Tibial nerve (tissue), 4 donors: ENCODE measurements at places on chromosomes 4 and X.

- H3K27ac ChIP-seq = no peak overlapping the region
- no peaks in the 10 kb centered on the region for H3K4me1 ChIP-seq
- no peak for DNase-seq
- H3K4me3 ChIP-seq = no peak overlapping the region
Observed at GRCh38 chr4:99670409-99671073, 12.9 kb upstream of the C4orf54 start.

- peaks cover 30% of the 10 kb centered on the region for H3K4me1 ChIP-seq
- no peak overlapping the region for H3K27ac ChIP-seq
- DNase-seq = peak; percentile 6
- H3K27me3 ChIP-seq = no peaks in the 10 kb centered on the region
- H3K4me3 ChIP-seq = peak overlapping the region; percentile 15
Observed at GRCh38 chrX:39819921-39820849, 277.6 kb downstream of the BCOR start.

DNA sequence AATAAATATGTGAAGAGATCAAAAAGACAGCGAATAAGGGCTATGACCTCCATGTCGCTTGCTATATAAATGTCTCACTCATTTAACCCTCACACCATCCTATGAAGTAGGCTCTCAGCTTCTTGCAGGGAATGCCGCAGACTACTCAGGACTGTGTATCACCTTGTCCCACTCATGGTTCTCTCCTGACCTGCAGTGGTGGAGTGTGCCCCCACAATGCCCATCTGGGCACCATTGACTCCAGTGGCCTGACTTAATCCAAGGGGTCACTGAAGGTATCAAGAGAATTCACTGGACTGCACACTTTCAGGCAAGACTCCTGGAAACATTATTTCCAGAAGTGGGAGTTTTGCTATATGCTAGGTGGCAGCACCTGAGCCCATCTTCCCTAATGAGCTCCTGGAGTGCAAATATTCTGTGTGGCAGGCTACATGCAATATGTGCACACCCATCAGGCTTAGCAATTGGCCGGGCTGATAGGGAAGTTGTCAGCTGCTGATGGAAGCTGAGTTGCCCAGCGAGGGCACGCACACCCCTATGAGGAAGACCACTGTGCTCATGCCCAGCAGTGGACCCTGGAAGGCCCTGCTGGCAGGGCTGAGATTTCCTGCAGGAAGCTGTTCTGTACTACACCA is 8.2 kb upstream of the EFNB1 start:
- H3K27me3 ChIP-seq = peaks cover 12% of the 10 kb centered on the region
- H3K4me3 ChIP-seq = no peak overlapping the region
- H3K27ac ChIP-seq = no peak overlapping the region
- no peak for DNase-seq

- H3K27ac ChIP-seq = no peak overlapping the region
- no peak overlapping the region for H3K4me3 ChIP-seq
- no peaks in the 10 kb centered on the region for H3K36me3 ChIP-seq
- DNase-seq = no peak
- H3K4me1 ChIP-seq = no peaks in the 10 kb centered on the region
- H3K27me3 ChIP-seq = no peaks in the 10 kb centered on the region
Observed at GRCh38 chrX:150472306-150472705, 96.1 kb upstream of the MTM1 start.

DNA sequence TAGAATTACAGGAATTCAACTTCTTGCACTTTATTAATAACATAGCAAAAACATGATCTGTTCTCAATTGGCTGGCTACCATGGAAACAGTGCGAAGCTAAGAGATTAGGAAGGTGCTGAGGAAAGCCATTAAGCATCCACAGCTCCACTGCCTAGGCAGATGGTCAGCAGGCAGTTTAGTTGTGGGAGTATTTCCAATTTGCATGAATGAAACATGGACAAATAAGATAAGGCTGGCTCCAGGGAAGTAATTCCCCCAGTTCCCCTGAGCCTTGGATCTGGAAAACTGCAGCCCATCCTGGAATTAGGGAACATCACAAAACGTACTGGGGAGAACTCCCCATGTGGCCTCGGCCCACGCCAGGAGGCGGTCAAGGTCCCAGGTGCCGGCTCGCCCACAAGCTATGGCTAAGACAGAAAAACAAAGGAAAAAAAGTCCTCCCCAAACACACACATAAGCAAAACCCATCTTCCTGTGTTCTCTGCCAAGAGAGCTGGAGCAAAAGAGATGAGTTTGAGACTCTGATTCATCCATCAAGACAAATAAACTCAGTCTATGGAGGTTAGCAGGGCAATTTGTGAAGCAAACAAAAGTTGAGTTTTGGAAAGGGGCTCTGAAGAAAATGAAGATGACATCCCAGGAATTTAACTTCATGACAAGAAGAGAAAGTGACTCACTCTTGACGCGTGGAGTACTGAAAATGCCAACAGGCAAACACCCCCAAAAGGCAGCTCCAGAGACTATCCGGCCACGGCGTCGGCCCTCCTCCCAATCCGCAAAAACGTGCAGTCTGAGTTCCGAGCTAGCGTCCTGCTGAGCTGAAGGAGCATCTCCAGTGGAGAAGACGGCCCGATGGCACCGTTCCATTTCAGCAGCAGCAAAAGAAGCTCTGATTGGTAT is 45.1 kb downstream of the IGFBP7 start:
- DNase-seq = peak; percentile 55
- no peaks in the 10 kb centered on the region for H3K4me1 ChIP-seq
- H3K27me3 ChIP-seq = no peaks in the 10 kb centered on the region

DNA sequence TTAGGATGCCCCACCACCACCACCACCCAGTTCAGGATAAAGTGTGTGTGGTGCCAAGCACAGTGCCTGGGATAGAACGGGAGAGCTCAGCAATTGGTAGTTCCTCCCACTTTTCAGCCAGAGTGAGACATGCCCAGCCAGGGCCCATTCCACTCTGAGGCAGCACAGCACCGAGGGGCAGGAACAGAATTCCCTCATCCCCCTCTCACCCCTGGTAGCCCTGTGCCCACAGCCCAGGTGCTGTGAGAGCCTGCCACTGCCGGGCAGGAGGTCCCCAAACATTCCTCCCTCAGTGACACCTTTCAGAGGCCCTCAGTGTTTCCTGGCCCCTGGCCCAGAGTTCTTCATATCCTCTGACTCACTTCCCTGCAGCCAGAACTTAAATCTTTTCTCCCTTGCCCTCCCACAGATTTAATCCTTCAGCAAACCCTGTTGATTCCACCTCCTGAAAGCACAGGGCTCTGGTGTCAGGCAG is 8.1 kb downstream of the RIPPLY1 start:
- H3K27me3 ChIP-seq = peaks cover 40% of the 10 kb centered on the region
- no peaks in the 10 kb centered on the region for H3K4me1 ChIP-seq
- no peaks in the 10 kb centered on the region for H3K36me3 ChIP-seq
- H3K4me3 ChIP-seq = no peak overlapping the region
- DNase-seq = no peak
- H3K27ac ChIP-seq = no peak overlapping the region

GRCh38 chr4:128604840-128605239 is 204.7 kb upstream of the JADE1 start:
- no peak overlapping the region for H3K4me3 ChIP-seq
- H3K27ac ChIP-seq = no peak overlapping the region
- no peaks in the 10 kb centered on the region for H3K4me1 ChIP-seq
- no peaks in the 10 kb centered on the region for H3K27me3 ChIP-seq

DNA sequence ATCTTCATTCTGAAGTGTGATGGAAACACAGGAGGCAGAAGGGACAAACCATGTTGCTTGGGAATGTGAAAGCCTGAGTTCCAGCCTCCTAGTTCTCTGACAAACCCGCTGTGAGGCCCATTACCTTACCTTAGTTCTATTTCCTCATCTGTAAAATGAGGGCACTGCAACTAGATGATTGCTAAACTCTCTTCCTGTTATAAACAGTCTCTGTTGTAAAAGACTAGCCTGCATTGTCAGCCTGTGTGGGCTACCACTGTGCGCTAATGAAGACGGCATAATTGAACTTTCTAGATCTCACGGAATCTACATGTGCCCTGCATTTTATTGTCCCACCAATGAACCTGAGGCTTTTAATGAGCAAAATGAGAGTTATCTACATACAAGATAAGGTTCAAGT is 147.2 kb downstream of the AFF2 start:
- no peak overlapping the region for H3K4me3 ChIP-seq
- no peaks in the 10 kb centered on the region for H3K27me3 ChIP-seq
- no peaks in the 10 kb centered on the region for H3K36me3 ChIP-seq
- no peak overlapping the region for H3K27ac ChIP-seq

DNA sequence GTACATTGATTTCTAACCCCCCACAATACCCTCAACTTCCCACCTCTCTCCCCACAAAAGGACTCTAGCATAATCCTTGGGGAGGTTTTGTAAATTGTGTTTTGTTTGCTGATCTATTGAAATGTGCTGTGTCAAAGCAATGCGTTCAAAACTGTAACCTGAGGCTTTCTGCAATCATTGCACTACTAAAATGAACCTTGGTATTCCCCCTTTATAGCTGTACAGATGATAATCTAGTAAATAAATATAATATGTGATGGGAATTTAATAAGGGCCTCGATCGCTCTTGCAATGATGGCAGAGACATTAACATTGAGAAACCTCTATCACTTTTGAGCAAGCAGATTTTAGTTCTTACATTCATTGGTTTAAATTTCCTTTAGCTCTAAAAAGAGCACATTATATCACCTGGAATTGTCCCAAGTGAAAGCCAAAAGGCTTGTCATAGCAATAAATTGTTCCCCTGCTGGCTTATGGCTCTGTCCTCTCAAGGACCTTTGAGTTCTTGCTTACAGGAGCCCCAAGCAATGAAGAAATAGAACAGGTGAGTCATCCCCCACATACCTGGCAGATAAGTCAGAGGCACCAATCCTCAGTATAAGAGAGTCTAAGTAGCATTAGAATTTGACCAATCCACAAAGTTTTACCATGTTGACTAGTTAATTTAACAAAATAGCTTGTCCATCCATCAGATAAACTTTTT is 18.4 kb upstream of the ACE2 start:
- no peak overlapping the region for H3K27ac ChIP-seq
- DNase-seq = no peak
- H3K27me3 ChIP-seq = peaks cover 23% of the 10 kb centered on the region
- no peaks in the 10 kb centered on the region for H3K4me1 ChIP-seq
- H3K4me3 ChIP-seq = no peak overlapping the region
- H3K36me3 ChIP-seq = no peaks in the 10 kb centered on the region

DNA sequence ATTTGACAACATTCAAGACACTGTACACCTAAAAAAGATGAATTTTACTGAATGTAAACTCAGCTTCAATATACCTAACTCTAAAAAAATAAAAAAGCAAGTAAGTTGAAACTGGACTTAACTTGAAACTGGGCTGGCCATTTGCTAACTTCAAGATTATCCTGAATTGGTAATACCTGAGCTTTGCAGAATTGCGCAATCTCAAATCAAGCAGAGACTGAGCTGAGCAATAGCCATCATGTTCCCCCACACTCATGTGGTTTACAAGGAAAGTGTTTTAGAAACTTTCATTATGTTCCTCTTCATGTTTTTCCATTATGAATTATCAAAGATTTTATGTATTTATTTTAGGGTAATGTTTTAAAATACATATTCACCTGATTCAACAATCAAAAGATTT is 38.7 kb downstream of the ANXA5 start:
- H3K4me3 ChIP-seq = no peak overlapping the region
- H3K4me1 ChIP-seq = no peaks in the 10 kb centered on the region
- DNase-seq = no peak
